ENCODE measurements at places on chromosomes 12 and 14.

GRCh38 chr12:112307317-112308011 lies 74.8 kb downstream of the HECTD4 start:
- DNase-seq, result no peak

GRCh38 chr14:100825713-100826331 lies at the start of gene MEG3:
TSS of gene MEG3 (plus strand) at chr14:100826118.
- DNase-seq, result no peak

DNA sequence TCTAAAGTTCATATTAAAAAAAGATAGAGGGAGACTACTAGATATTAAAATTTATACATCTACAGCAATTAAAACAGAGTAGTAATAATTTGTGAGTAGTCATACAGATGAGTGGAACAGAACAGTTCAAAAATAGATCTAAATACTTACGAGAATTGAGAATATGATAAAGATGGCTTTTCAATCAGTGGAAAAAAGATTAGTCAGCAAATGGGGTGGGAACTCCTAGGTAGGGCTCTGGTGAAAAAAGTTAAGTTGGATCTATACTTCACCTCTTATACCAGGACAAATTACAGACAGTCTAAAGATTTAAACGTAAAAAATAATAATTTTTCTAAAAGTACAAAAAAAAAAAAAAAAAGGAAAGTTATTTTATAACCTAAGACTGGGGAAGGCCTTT lies 66.9 kb downstream of the GPATCH2L start:
- DNase-seq, result no peak

DNA sequence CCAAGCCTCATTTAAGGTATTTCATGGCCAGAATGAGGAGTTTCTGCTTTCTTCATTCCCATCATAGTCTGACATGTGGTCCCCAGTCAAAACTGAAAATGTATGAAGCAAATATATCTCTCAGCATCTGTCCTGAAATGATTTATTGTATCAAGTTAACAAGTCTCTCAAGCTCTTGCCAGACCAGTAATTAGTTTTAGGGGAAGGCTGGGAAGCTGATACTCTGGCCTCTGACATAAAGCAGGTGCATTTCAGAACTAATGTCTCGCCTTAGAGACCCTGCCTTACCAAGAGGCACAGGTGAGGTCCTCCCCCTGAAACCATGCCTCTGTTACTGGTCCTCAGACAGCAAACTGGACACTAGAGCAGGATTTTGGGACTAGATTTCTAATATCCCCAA lies 266.5 kb downstream of the SLC15A4 start:
- no peak for DNase-seq

DNA sequence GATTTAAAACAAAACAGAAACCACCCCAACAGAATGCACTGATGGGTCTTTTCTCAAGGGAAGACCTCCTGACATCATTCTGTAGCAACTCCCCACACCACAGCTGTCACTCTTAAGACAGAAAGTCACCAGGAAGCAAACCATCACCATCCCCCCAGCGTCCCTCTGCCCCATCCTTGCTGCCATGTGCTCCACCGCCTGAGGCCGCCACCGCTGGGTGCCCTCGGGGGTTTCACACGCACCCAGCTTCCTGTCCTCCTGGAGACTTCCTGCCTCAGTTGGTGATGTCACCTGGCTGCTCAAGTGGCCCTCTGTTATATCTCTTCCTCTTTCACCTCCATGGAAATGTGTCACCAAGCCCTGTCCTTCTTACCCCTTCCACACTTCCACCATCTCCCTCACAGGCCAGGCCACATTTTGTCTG lies 71.4 kb upstream of the GPR68 start:
- DNase-seq, result peak; percentile 92

DNA sequence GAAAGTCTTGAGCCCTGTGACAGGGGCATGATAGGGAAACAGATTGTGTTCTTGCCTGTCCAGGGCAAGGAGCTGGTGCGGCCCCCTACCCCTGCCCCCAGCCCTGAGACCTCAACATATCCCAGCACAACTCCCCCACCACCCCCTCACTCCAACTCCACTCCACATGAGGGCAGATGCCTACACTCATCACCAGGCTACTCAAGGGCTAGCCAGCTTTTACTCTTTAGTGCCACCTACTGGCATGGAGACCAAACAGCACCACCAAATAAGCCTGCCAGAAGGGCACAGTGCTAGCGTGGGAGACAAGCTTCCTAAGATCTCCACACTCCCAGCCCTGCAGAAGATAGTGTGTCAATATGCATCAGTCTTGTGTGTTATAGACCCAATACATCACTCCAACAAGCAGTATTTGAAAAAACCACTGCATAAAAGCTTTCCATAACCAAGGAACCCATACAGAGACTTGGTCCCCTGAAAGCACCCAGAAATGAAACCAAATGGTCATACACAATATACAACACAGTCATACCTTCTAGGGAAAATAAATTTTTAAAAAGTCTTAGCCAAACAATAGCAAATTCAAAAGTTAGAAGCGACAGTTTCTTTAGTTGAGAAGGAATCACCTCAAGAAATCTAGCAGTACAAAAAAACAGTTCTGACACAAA lies 154.4 kb downstream of the KCNK10 start:
- peak; percentile 80 for DNase-seq

DNA sequence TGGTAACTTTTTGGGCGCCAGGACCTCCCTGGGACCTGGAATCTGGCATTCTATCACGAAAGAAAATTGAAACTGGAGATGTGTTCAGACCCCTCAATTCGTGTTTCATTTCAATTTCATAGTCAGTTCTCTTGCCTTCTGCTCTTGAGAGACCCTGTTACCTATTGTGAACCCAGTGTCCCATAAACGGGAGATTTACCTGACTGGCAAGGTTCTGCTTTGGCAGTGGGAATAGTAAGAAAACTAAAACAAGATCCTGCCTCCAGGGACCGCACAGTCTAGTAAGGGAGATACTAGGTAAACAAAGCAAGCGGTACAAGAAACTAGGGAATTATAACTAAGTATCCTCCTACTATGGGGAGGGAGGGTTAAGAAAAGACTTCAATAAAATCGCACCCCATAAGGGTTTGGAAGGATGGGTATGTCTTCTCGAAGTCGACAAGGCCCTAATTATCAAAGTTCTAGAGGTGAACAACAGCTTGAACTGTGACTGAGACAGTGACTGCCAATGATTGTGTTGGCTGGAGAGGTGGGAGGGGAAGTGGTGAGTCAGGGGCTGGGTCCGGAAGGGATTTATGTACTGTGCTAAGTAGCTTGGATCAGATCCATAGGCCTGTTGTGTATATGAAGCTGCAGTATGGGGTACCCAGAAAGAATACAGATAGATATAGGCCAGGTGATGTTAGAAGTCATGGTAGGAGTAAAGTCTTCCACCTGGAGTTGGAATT lies 754 bp downstream of the ACSS3 start:
- no peak for DNase-seq

DNA sequence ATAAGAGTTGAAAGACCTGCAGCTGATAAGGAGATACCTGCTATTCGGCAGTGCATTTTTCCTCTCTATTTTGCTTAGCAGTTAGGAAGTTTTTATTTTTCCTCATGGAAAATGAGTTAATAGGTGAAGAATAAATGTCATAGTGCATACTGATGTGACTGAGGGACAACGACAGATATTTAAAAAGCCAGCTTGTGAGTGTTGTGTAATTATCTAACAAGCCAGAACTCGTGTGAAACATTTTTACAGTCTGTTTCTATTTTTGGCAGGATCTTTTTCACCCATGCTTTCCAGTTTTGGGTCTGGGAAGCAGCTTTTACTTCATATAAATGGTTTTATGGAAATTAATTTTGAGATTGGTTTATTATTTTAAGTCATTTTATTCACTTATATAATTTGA lies 2.9 kb downstream of the FBXO34 start:
- DNase-seq, result no peak

DNA sequence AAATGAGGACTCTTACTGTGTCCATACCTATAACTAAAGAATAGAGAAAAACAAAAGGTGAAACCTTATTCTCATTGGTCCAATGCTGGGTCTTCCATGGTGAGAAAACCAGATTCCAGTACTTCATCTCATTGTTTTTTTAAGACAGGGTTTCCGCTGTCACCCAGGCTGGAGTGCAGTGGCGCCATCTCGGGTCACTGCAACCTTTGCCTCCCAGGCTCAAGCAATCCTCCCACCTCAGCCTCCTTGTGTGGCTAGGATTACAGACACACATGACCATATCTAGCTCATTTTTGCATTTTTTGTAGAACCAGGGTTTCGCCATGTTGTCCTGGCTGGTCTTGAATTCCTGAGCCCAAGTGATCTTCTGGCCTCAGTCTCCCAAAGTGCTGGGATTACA lies 13.3 kb downstream of the RBM23 start:
- DNase-seq, result no peak

- DNase-seq, result no peak
Observed at GRCh38 chr14:66824251-66824650, 316.3 kb downstream of the GPHN start.

GRCh38 chr14:101867854-101868253 lies 96.5 kb upstream of the DYNC1H1 start:
- no peak for DNase-seq

- no peak for DNase-seq
Observed at GRCh38 chr12:66851134-66851533, 172.3 kb upstream of the GRIP1 start.

- DNase-seq, result no peak
Observed at GRCh38 chr14:55718551-55718950, 138.5 kb downstream of the KTN1 start.

DNA sequence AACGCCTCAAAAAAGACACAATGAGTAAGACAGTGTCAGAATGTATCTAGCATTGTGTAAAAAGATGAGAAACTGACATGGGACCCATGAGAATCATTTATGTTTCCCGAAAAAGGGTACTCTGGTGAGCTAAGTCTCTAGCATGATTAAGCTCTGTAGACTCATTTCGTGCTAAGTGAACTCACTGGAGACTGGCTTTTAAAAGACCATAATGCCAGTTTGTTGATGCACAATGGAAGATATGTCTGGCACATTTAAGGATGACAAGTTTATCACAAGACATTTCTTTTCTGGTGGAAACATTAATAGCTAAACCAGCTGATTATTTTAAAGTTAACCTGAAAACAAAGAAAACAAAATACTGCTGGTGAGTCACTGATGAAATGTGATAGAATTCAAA lies 233.5 kb downstream of the SLC2A13 start:
- DNase-seq, result no peak

- no peak for DNase-seq
Observed at GRCh38 chr14:55899531-55899930, 218.7 kb upstream of the PELI2 start.

GRCh38 chr12:100555722-100556121 lies 17.8 kb upstream of the GAS2L3 start:
- DNase-seq, result no peak

DNA sequence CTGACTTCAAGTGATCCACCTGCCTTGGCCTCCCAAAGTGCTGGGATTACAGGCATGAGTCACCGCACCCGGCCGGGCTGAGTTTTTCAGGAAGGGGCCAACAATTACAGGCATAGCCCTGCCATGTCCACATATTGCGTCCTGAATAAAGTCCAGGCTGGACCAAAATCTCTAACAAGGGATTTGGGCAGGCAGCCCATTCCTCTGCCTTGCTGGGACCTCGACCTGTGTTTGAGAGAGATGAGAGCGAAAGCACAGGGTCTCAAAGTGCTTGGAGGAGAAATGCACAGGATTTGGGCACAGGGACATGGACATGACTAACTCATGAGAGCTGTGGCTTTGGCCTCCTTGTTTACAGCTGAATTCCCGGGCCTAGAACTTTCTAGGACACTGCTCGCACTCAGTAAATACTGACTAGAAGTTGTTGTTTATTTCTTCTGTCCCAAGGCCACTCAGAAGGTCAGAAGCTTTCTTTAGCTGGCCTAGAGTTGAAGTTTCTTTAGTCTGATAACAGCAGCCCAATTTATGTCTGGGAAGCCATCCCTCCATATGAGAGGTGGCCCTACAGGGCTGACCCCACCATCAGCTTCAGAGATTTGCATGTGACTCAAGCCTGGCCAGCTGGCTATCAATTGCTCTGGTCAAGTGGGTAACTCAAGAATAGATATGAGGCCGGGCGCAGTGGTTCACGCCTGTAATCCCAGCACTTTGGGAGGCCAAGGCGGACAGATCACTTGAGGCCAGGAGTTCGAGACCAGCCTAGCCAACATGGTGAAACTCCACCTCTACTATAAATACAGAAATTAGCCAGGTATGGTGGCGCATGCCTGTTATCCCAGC lies 11.7 kb downstream of the CAMKK2 start:
- no peak for DNase-seq

DNA sequence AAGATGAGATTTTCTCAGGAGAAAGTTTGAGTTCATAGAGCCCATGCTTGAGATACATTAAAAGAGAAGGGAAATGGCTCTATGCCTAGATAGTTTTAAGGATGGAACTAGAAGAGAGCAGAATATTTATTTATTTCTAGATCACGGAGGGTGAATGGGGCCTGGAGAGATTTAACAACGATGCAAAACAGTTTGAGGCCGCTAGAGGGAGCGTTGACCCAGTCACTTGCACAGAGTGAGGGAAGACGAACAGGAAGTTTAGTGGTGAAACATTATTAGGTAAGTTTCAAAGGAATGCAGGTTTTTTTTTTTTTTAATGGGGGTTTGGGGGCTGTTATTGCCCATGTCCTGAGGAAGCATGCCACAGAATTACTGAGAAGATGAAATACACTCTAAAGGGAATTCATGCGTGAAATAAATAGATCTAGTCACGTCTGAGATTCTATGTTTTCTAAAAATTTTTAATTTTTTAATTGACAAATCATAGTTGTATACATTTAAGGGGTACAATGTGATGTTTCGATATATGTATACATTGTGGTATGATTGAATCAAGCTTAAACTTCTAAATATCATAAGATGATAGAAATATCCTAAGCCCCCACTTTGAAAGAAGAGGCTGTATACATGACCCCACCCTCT lies 14.8 kb upstream of the PPP1R1A start:
- DNase-seq, result peak; percentile 85
